ENCODE measurements at places on chromosomes 4 and X.

DNA sequence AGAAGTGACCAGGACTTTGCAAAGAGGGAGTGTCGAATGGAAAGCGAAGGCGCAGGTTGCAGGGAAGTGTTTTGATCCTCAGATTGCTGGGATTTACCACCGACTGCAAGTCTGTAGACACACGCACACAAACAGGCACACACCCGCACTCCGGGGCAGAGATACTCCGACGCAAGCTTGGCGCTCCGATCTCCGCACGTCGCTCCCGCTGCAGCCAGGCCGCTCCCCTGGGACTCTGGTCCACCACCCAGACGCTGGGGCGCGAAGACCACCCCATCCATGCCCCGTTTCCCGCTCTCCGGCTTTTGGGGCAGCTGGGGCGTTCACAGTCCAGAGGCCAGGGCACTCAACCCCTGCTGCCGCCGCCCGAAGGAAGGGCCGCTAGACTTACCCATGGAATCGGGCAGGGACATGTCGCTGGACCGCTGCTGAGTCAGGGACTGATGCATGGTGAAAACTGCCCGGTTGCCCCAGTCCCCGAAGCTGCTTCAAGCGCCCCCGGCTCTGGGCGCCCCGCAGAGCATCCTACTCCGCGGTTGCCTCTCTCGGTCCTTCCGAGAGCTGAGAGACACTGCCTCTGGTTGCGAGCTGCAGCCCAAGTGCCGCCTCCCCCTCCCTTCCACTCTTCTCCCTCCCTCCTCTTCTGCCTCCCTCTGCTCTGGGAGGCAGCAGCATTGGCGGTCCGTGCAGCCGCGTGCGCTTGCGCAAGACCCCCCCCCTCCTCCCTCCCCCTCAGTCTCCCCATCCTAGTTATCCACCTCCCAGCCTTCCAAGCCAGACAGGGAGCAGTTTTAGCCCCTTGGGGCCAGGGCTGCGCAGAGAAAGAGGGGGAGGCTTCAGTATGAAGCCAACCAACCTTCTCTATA, at the start of gene TMEM255A:
TSS of gene TMEM255A (minus strand) at position 601 of the 866 bp plus-strand sequence. CDS start at position 449, 152 bp downstream.
- no peak for DNase-seq

- no peak for DNase-seq
Observed at GRCh38 chr4:5897674-5898073, 4.8 kb upstream of the CRMP1 start.

DNA sequence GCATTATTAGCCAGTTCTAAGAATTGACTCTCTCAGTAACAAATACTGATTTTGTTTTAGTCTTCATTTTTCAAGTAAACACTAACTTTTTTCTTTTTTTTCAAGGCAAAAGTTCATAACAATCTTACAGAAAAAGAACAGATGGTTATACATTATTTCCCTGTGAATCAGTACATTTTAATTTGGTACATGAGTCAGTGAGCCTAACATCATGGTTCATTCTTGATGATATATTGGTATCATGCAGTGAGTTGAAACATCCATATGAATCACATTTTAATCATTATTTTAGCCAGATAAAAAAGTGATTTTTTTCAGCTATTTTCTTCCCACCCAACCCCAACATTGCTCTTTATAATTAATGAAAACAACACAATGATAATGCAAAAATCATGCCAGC, 184.3 kb upstream of the TACR3 start:
- DNase-seq: no peak

DNA sequence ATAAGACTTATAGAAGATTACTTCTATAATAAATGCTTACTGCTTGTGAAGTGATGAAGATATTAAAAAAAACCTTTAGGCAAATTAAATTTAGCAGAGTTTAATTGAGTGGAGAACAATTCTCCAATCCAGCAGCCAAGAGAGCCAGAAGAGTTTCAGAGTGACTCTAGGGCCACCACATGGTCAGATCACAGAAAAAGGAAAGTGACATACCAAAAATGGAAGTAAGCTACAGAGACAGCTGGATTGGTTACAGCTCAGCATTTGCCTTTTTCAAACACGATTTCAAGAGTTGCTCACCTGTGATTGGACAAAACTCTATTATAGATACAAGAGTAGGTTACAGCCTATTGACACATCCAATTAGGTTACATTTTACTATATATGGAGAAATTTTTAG, 79.0 kb upstream of the TRAM1L1 start:
- no peak for DNase-seq

DNA sequence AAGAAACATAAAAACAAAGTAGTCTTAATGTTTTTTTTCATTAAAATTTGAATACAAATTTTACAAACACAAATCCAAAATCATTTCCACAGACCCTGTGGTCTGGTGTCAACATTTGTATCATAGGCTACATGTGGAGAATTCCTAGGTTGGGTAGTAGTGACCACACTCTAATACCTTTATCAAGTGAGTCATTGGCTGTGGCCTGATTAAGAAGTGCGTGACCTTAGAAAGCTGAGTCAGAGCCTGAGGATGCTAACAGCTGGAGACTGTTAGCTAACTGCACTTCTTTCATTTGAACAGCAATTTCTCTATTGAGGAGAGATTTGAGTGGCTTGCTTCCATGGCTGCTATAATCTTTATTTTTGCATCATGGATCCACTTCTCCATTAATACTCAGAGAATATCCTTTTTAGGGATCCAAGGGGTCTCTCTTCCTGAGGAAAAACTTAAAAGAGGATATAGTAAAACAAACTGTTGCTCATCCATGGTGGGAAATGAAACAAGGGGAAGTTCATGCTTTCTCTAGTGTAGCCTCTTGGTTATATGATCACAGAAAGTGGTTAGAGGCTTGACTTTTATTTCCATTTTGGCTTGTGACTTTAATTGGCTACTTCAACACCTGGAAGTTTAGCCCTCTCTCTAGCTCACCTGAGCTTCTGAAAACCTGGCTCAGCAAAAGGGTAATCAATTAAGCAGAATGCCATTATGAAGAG, 335.8 kb downstream of the PABPC4L start:
- DNase-seq: no peak

DNA sequence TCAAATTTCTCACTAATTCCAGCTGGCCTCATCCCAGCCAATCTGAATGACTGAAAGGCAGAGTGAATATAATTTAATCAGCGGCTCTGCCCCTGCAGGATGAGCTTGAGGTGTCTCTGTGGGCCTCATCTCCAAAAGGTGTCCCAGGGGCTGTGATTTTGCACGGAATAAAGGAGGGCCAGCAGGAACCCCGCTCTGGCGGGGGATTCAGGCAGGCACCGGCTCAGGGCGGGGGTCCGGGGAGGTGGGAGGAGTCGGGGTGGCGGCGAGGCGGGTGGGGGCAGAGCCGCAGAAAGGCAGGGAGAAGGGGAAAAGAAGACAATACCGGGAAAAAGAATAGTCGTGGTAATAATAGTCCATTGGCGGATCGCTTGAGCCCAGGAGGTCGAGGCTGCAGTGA, 16.0 kb upstream of the ERCC6L start:
- no peak for DNase-seq

GRCh38 chr4:6196324-6196723, 4.0 kb downstream of the JAKMIP1 start:
- no peak for DNase-seq

GRCh38 chrX:122422547-122422946, 761.5 kb upstream of the GRIA3 start:
- no peak for DNase-seq

DNA sequence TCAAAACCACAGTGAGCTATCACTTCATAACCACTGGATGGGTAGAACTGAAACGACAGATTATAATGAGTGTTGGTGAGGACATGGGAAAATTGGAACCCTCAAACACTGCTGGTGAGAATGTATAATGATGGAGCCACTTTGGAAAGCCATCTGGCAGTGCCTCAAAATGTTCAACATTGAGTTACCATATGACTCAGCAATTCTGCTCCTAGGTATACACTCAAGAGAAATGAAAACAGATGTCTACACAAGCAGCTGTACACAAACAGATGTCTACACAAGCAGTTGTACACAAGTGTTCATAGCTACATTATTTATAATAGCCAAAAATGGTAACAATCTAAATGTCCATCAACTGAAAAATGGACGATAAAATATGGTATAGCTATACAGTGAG, 143.9 kb downstream of the PDGFRA start:
- DNase-seq: no peak

DNA sequence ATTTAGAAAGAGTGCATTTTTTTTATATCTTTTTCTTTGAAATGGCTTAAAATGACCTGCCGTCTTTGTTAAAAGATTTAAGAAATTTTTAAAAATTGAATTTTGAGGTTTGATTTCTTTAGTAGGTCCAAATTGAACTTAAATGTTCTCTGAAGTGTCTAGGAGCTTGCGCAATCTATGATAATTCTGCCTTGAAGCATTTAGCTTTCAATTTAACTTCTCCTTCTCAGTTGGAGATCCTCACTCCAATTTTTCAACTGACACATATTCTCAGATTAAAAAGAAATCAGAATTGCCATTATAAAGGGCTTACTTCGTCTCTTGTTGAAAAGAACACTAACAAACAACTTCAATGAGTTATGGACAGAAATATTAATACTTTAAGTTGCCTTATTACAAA, 273.5 kb downstream of the TMA16 start:
- DNase-seq: no peak

DNA sequence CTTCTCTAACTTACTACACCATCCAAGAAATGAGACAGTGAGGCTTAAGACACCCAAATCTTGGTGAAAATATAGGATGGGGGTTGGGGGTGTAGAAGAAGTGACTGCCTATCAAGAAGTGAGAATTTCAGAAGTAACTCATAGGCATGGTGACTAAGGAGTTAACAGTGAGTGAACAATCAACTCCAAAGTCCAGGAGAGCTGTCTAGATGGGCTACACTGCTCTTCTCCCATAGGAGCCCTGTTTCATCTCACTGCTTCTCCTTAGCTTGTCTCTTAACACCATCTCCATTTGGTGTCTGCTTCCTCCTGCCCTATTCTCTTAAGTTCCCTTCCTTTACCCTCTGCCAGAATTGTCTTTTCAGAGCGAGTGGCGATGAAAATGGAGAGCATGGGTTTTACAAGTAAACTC, 22.7 kb downstream of the FABP2 start:
- peak; percentile 14 for DNase-seq

- no peak for DNase-seq
Observed at GRCh38 chr4:93169966-93170365, 658.6 kb upstream of the ATOH1 start.

GRCh38 chr4:117225471-117225870, 140.1 kb upstream of the TRAM1L1 start:
- no peak for DNase-seq

GRCh38 chrX:18884916-18885315, 99.0 kb downstream of the PHKA2 start:
- DNase-seq: no peak

- DNase-seq: no peak
Observed at GRCh38 chr4:182103614-182104319, 139.4 kb upstream of the TENM3 start.

DNA sequence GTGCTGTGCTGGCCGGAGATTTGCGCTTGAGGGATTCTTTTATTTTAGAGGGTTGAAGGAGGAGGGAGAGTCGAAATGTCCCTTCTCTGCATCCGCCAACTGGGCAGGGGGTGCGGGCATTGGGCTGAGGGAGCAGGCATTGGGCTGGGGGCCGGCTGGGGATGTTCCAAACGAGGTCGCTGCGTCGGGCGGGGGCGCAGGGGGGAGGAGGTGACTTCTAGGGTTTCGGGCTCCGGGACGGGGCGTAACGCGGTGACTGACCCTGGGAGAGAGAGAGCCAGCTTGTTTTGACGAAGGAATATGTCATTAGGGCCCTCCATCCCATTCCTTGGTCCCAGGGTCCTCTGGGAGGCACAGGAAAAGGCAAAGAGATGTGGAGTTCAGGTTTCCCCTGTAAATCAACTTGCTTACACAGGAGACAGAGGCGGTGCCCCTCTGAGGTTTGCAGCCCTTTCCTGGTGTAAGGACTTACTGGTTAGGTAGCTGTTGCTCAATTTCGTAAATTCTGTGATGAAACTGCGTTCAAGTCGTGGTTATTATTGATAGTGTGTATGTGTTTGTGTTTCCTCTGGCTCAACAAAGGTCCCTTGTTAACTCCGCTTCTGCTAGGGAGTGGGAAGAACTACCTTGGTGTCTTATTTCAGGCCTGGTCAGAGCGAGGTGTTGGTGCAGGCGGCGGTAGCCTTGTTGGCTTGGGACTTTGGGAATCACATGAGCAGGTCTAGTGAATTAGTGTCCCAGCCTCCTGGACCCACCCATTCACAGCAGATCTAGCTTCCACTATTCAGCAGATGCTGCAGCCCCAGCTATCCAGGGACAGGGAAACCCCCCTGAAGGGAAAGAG, 716 bp downstream of the FHIP1A start:
- no peak for DNase-seq

DNA sequence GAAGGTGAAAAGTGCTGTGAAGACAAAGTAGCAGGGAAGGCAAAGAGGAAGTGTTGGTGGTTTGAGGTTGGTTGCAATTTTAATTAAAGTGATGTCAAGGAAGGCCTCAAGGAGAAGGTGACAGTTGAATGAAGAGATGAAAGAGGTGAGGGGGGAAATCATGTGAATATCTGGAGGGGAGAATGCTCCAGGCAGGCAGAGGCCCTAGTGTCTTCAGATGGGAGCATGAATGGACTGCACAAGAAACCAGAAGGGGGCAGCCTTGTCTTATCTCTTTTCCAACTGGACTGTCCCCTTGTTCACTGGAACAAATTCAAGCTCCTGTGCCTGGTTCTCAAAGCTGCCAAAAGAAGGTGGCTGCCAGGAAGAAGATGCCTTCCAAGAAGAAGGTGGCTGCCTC, 68.4 kb downstream of the MAOB start:
- DNase-seq: no peak

DNA sequence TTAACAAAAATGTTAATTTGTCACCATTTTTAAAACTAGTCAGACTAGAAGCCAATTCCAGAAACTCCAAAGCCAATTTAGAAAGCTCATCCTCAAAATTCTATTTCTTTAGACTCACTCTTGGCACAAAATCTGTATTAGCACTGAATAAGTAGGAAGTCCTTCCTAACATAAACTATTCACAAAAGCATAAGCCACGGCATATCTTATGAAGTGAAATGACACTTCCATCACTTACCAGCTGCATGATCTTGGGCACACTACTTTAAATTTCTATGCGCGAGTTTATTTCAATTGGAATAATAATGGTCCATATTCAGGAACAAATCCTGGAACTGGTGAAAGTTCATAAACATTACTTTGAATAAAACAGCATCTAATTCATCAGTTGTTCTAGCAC, 1544.0 kb downstream of the TECRL start:
- no peak for DNase-seq

DNA sequence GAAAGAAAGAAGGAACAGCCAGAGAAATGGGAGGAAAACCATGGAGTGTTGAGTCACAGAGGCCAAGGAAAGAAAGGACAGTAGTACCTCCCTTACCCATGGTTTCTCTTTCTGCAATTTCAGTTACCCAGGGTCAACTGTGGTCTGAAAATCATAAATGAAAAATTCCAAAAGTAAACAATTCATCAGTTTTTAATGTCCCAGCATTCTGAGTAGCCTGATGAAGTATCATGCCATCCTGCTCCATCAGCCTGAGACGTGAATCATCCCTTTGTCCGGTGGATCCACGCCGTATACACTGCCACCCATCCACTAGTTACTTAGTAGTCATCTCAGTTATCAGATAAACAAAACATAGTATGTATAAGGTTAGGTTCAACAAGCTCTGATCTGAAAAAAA, 114.2 kb downstream of the COMMD8 start:
- no peak for DNase-seq
